T-helper 2 cell treated with Interferon-gamma antibody and Interleukin-4, amounts not matched to agents 5 μg/mL and 100 μg/mL, for 36 hours (primary cell): ENCODE measurements at places on chromosomes 2 and 18.

- H3K27me3 ChIP-seq = no peaks in the 10 kb centered on the region
- H3K4me3 ChIP-seq = no peak overlapping the region
- no peak overlapping the region for H3K27ac ChIP-seq
- peaks cover 5% of the 10 kb centered on the region for H3K4me1 ChIP-seq
Measured at GRCh38 chr2:37052600-37053332, 31.4 kb downstream of the HEATR5B start.

- H3K36me3 ChIP-seq = no peaks in the 10 kb centered on the region
- H3K27me3 ChIP-seq = peaks cover 25% of the 10 kb centered on the region
- peak; percentile 63 for DNase-seq
- no peak overlapping the region for H3K4me3 ChIP-seq
- peaks cover 2% of the 10 kb centered on the region for H3K4me1 ChIP-seq
- H3K27ac ChIP-seq = no peak overlapping the region
Measured at GRCh38 chr2:31333527-31334183, 80.9 kb downstream of the XDH start.

DNA sequence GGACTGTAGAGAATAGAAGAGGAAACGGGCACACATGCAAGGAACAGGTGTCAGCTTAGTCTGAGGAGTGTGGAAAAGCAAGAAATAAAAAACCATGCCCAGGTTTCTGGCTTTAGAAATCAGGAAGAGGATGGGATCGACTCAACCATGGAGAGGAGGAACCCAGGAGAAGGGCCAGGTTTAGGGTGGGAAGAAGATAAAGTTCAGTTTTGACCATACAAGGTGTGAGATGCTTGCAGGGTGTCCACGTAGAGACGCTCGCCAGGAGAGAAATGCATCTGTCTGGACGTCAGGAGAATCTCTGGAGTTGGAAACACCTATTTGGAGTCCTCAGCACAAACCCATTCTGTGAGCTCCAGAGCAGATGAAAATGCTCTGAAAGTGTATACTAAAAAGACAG lies 275.1 kb downstream of the CYRIA start:
- H3K27ac ChIP-seq = no peak overlapping the region
- H3K4me3 ChIP-seq = no peak overlapping the region
- DNase-seq = no peak
- H3K27me3 ChIP-seq = no peaks in the 10 kb centered on the region

DNA sequence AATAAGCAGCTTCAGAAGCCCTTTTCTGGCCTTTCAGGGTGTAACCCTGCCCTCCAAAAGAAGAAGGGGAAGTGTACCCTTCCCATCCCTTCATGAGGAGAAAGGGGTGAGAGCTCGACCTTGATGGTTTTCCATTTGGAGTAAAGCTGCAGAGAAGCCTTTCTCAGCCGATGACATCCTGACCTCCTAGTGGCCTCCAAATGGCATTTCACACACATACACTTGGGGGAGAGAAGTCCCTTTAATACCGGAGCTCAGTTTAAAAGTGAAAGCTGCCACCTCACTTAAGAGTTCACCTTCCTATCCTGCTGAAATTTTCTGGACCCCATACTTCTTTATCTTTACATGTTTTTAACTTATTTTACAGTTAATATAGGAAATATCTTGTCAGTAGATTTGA lies 716.7 kb downstream of the DCDC2C start:
- no peak for DNase-seq
- H3K4me1 ChIP-seq = no peaks in the 10 kb centered on the region

DNA sequence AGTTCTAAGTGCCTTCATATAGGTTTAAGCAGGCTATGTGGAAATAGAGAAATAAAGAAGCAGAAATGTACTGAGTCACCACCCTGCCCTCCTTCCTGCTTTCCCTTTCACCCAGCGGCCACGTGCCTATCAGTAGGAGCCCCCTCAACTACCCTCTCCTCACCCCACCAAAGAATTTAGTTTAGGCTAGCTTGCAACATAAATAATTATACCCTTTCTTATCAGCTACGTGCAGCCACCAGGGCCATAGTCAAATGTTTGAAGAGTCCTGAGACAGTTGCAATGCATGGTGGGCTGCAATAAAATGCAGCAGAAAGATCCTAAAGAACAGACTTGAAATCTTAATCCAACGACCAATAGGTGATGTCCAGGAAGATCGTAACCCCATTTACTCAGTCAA lies 101.2 kb downstream of the RTP5 start:
- H3K36me3 ChIP-seq = no peaks in the 10 kb centered on the region
- peaks cover 12% of the 10 kb centered on the region for H3K4me1 ChIP-seq
- no peak overlapping the region for H3K4me3 ChIP-seq
- H3K27me3 ChIP-seq = no peaks in the 10 kb centered on the region
- DNase-seq = no peak

DNA sequence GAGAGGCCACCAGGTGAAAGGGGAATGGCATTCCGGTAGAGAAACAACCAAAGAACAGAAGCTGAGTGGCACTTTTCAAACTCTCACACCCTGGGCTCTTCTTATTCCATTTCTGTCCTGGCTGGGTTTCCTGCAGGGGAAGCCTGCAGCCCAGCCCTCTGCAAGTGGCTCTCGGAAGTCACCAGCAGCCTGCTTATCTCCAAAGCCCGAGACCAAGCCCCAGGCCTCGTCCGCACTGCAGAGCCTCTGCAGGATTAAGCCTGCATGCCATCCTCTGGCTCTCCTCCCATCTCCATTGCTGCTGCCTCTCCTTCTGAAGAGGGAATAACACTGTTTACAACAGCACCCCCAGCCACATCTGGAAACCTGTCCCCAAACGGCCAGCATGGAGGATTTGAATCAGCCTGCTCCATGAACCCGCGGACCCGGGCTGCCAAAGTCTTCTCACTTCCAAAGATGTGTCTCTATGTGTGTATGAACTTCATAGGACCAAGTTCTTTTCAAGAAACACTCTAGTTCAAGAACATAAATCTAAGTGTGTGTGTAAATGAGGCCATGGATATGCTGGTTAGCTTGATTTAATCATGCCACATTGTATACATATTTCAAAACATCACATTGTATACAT lies 54.2 kb downstream of the DIPK1C start:
- peaks cover 16% of the 10 kb centered on the region for H3K4me1 ChIP-seq
- no peak overlapping the region for H3K27ac ChIP-seq
- H3K36me3 ChIP-seq = peaks cover 2% of the 10 kb centered on the region
- H3K4me3 ChIP-seq = no peak overlapping the region

DNA sequence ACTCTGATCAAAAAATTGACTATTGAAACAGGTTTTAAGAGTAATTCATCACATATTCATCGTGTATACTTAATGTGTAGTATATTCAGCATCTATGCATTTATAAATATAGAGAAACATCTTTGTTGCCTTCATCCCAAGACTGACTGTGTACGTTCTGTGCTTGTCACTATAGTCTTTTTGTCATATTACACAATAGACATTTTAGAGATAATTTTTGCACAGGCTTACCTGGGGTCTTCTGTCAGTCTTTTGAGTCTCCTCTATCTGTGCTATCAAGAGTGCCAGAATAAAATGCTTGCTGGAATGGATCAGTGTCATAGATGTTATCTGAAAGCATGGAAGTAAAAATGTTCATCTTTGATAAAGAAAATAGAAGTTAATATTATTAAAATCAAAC lies 1047.7 kb upstream of the NRXN1 start:
- DNase-seq = no peak
- H3K4me1 ChIP-seq = no peaks in the 10 kb centered on the region
- no peaks in the 10 kb centered on the region for H3K36me3 ChIP-seq
- H3K27me3 ChIP-seq = no peaks in the 10 kb centered on the region

- no peaks in the 10 kb centered on the region for H3K27me3 ChIP-seq
- H3K36me3 ChIP-seq = no peaks in the 10 kb centered on the region
- no peak for DNase-seq
- H3K4me3 ChIP-seq = no peak overlapping the region
- H3K4me1 ChIP-seq = no peaks in the 10 kb centered on the region
Measured at GRCh38 chr18:72727776-72728175, 140.0 kb downstream of the NETO1 start.

DNA sequence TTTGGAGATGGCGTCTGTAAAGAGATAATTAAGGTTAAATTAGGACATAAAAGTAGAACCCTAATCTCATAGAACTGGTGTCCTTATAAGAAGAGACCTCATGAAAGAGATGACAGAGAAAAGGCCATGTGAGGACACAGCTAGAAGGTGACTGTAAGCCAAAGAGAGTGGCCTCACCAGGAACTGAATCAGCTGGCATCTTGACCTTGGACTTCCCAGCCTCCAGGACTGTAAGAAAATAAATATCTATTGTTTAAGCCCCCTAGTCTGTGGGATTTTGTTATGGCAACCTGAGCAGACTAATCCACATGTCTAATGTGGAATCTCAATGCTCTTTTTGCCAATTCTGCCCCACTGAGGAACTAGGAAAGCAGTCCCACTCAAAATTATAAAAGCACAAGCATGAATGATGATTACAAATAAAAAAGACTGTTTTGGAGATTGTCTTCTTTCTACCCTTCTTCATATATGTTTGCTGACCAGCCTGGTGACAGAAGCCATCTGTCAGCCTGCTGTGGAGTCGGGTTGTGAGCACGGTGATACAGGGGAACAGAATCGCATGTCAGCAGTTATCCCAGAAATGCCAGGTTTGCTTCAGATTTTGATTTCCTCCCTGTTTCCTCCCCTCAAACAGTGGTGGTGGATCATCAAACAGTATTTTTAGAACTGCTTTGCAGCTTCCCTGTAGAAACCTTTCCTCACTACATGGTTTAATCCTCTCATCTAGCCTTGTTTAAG lies 54.2 kb downstream of the INPP4A start:
- H3K36me3 ChIP-seq = peaks cover 71% of the 10 kb centered on the region
- no peaks in the 10 kb centered on the region for H3K27me3 ChIP-seq
- H3K4me3 ChIP-seq = no peak overlapping the region
- no peak for DNase-seq
- no peak overlapping the region for H3K27ac ChIP-seq

DNA sequence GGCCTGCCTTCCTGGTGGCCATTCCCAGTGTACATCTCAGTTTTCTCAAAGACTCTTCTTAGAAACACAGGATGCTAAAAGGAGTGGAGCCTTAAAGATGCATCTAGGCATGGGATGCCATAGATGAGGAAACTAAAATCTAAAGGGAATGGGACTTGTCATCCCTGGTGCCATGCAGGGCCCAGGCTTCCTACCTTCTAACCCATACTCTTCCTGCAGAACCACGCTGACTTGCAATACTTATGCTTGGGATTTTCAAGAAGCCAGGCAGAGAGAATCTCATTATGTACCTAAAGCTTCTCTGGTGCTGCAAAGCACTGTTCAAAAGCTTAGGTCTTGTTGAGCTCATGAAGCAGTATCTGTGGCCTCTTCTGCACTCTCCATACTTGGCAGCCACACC lies 329.1 kb downstream of the CYRIA start:
- no peak for DNase-seq
- H3K27me3 ChIP-seq = no peaks in the 10 kb centered on the region
- no peak overlapping the region for H3K4me3 ChIP-seq
- no peaks in the 10 kb centered on the region for H3K36me3 ChIP-seq
- H3K27ac ChIP-seq = no peak overlapping the region
- no peaks in the 10 kb centered on the region for H3K4me1 ChIP-seq

DNA sequence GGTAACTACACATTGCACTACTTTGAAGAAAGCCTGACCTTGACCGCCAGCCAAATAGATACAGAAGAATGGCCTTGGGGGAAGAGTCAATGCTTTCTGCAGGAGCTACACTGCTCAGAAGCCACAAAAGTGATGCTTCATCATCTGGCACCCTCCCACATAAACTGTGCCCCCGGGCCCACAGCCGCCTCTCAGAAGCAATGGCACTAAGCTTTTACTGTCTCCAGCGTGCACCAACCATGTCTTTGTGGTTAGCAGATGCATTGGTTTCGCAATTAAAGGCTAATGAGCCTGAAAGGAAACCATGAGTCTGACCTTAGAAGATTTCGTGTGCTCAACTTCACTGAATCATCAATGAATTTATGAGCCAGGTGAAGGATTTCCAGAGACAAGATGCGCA lies 209.4 kb upstream of the TRIB2 start:
- peak overlapping the region; percentile 52 for H3K27ac ChIP-seq
- peaks cover 76% of the 10 kb centered on the region for H3K4me1 ChIP-seq
- peak; percentile 84 for DNase-seq
- peak overlapping the region; percentile 17 for H3K4me3 ChIP-seq
- H3K36me3 ChIP-seq = peaks cover 45% of the 10 kb centered on the region
- H3K27me3 ChIP-seq = no peaks in the 10 kb centered on the region

- H3K27me3 ChIP-seq = no peaks in the 10 kb centered on the region
- H3K36me3 ChIP-seq = no peaks in the 10 kb centered on the region
- H3K4me3 ChIP-seq = no peak overlapping the region
- H3K4me1 ChIP-seq = peaks cover 23% of the 10 kb centered on the region
- DNase-seq = no peak
Measured at GRCh38 chr2:8116661-8117060, 565.2 kb upstream of the ID2 start.

GRCh38 chr18:55452123-55452611 lies 135.8 kb downstream of the TCF4 start:
- no peak overlapping the region for H3K27ac ChIP-seq
- H3K27me3 ChIP-seq = no peaks in the 10 kb centered on the region
- H3K4me1 ChIP-seq = no peaks in the 10 kb centered on the region
- DNase-seq = no peak
- no peak overlapping the region for H3K4me3 ChIP-seq

GRCh38 chr2:23784971-23785370 lies 142.0 kb downstream of the ATAD2B start:
- H3K4me1 ChIP-seq = peaks cover 22% of the 10 kb centered on the region
- DNase-seq = no peak
- H3K4me3 ChIP-seq = no peak overlapping the region
- H3K27ac ChIP-seq = no peak overlapping the region
- H3K36me3 ChIP-seq = peaks cover 22% of the 10 kb centered on the region

GRCh38 chr2:138032334-138032733 lies 68.1 kb downstream of the HNMT start:
- H3K27ac ChIP-seq = no peak overlapping the region
- no peaks in the 10 kb centered on the region for H3K4me1 ChIP-seq
- no peak for DNase-seq
- no peaks in the 10 kb centered on the region for H3K27me3 ChIP-seq

DNA sequence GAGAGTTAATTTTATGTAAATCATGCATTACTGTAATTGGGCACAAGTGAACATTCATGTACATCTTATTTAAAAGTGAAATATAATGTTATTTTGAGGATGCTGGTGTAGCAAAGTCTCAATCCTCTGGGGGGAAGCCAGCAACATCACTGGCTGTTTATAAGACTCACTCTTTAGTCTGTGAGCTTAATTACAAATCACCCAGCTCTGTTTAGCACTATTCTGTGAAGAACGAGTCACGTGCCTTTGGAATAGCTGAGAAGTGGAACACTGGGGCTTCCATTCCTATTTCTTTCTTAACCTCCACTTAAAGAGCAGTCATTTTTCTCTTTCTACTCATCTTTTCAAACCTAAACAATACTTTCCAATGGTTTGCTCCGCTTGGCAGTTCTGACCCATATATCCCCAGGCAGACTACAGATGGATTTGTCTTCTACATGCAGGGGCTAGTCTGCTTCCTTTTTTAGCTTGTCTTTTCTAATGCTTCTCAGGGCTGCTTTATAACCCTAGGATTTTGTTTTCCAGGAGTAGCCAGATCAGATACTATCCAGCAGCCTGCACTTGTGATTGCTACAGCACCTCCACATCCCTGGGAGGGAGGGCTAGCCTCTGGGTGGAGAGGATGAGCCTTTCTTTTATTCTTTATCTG lies 95.3 kb upstream of the CAVIN2 start:
- H3K27me3 ChIP-seq = peaks cover 4% of the 10 kb centered on the region
- H3K4me3 ChIP-seq = no peak overlapping the region
- DNase-seq = no peak
- no peaks in the 10 kb centered on the region for H3K36me3 ChIP-seq
- no peaks in the 10 kb centered on the region for H3K4me1 ChIP-seq

GRCh38 chr2:168662651-168663208 lies 139.7 kb upstream of the NOSTRIN start:
- no peaks in the 10 kb centered on the region for H3K27me3 ChIP-seq
- no peak overlapping the region for H3K27ac ChIP-seq
- no peak for DNase-seq
